ENCODE measurements at places on chromosomes 12 and 14.
A peak's percentile ranks its signal among the peaks of the same experiment; 100 is the strongest.

DNA sequence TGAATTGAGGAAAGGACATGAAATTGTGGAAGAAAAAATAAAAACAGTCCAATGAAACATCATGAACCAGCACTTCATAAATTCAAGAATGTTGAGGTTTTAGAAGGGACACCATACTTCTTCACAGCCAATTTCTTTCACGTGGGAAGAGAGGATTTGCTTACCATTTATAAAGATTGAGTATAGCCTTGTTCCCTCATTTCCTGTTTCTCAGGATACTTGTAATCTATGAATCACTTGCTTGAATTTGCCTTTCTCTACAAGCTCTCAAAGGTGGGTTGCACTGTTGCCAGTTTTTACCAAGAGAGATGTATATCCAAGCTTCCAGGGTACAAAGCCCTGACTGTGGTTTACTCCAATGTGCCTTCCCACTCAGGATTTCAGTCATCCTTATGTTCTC, 116.1 kb downstream of the DUSP6 start:
- no peak for DNase-seq

- DNase-seq: no peak
Measured at GRCh38 chr14:55129428-55130195, 560 bp downstream of the LGALS3 start.

GRCh38 chr14:95480109-95480886, 36.2 kb downstream of the SYNE3 start:
- DNase-seq: no peak

DNA sequence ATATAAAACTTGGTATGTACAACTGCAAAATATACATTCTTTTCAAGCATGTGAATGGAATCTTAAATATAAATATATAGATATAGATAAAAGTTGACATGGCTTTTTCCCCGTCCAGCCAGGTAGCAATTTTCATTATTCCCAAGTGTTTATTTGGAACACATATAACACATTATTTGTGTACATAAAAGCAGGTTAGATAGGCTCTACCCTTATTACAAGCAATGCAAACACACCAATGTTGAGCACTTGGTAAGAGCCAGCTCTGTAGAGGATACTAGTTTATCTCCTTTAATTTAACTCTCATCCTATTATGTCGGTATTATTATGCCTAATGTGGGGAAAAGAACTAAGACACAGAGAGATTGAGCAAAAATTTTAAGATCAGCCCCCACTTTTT, 7.0 kb upstream of the INSM2 start:
- no peak for DNase-seq

DNA sequence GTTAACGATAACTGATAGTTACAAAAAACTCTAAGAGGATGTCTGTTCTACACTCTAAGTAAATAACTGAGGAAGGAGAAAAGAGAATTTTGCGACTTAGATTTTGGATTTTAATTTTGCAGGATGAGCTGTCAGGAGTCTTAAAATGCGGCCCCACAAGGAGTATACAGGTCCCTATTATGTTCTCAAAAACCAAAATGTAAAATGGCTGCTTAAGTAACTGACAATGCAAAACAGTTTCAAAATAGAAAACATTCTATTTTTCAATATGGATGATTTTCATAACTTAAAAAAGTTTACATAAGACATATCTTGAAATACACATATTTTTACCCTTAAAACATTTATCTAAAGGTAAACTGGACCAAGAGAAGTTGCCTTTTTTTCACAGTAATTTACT, 2.6 kb downstream of the CD69 start:
- DNase-seq: no peak

DNA sequence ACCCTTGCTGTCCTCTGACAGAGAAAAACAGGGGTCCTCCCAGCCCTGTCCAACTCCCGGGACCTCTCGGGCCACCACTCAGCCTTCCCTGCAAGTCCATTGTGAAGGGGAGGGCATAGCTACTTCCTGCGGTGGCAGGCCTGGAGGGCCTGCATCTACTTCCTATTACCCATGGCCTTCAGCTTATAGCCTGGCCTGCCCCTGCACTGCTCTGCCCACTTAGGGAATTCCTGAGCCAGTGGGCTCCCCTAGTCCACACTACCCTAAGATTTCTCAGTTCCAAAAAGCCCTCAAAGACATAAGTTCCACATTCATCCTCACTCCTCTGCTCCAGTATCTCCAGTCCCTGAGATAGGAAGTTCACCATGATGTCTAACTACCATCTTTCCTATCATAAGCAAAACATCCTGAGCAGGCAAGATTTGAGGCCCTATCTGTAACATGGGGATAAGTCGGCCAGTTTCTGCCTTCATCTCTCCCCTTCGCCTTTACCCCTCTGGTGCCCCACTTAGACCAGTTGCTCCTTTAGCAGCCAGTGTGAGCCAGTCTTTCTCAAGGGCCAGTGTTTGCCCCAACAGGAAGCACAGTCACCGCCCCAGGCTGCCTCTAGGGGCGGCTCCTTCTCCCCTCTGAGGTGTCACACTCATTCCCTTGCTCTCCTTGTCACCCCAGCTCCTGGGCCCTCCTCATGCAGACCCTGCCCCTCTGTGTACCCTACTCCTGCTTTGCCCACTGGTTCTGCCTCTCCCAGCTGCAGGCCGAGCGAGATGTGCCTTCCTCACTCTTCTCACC, 10.9 kb downstream of the HDAC7 start:
- DNase-seq: peak; percentile 25

- no peak for DNase-seq
Measured at GRCh38 chr12:5178571-5178970, 134.9 kb downstream of the KCNA5 start.

DNA sequence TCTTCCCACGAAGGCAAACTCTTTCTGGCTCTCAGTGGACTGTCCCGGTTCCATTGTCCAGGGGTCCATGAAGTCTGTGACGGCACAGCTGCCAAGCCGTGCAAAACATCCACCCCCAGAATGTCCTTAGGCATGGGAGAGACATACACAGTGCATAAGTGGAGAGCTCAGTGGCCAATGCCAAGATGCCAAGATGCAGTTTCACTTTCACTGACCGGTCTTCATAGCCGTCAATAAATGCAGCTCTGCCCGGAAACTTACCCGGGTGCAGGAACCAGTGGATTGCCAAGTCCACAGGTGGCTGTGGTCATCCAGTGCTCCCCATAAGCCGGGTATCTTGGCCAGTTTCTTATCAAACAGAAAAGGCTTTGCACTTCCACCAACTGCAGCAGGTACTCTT, 162.3 kb downstream of the PTCSC3 start:
- no peak for DNase-seq

GRCh38 chr14:55819610-55820304, 239.8 kb downstream of the KTN1 start:
- no peak for DNase-seq

GRCh38 chr12:18165422-18165871, 75.5 kb upstream of the RERGL start:
- no peak for DNase-seq

DNA sequence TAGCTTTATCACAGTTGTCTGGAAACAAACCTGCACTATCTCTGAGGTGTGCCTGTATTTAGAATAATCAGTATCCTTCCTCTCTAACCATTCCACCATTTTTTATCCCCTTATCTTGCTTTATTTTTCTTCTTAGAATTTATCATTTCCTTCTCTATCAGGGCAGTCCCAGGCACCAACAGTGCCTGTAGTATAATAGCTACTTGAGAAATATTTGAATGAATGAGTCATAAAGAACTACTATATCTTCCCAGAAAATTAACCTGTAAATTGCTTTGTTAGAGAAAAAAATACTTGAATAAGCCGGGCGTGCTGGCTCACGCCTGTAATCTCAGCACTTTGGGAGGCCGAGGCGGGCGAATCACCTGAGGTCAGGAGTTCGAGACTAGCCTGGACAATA, 21.2 kb upstream of the FOXJ2 start:
- no peak for DNase-seq

DNA sequence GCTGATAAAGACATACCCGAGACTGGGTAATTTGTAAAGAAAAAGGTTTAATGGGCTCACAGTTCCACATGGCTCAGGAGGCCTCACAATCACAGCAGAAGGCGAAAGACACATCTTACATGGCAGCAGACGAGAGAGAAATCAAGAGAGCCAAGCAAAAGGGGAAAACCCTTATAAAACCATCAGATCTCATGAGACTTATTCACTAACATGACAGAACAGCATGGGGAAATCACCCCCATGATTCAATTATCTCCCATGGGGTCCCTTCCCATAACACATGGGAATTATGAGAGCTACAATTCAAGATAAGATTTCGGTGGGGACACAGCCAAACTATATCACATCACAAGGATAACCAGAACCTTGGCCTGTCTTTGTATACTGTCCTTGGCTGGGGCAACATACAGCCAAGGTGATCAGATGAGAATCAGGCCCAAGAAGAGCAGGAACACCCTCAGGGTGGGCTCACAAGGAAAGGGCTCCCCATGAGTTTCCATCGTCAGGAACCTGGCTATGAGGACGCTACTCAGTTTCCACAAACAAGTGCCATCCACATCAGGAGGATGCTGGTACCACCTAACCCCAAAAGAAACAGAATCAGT, 152.7 kb downstream of the FOXN3 start:
- DNase-seq: no peak

DNA sequence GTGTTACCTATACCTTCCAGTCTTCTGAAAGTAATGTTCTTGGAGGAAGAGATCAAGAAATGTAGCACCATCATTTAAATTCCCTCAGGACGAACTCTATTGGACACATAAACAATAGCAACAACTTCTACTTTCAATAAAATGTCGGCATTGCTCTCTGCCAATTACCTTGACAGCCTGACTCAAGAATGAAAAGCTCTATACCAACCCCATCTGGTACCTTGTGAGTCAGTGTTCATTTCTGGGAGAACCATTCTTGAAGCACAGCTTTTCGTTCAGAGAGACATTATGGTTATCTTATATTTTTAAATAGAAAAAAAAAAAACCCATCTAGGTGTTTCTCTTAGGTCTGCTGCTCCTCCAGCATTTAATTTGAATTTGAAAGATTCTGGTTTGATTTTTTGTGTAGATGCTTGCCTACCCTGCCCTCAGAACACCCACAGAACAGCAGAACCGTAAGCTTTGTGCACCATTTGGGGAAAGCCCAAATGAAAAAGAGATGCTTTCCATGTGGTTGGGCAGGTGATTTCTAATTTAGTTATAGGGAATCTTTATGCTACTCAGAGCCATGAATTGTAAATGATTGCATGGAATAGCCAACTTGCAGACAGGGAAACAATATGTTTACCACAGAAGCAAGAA, 156.0 kb downstream of the SAMD4A start:
- no peak for DNase-seq

DNA sequence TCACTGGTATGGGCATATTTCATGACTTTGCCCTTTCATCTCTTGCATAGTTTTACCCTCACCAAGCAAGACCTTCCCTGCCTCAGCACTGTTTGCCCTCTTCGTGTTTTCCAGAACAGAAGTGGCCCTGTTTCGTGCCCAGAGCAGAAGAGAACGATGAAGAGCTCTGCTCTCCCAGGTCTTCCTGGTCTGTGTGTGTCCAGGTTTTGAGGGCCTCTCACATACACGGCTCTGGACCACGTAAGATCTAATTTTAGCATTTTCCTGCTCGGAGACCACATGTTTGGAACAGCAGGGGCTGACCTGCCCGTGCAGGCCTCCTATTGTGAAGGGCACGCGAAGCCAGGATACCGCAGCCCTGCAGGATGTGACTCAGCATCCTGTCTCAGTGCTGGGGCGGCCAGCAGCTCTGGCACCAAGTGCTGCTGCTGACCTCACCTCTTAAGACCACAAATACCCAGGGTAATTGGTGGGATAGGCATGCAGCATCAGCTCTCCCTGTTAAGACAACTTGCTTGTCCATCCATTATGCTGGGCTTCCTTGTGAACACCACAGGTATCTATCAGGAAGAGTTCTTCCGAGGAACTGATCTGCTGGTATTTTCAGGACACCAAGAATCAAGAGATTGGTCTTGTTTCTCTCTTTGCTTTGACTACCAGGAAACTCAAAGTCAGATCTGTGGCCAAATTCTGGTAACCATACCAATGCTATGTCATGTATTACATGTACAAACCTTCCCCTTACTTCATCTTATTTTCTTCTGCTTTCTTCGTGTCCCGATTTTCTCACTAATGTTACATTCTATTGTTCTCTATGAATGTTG, 19.0 kb downstream of the SSH1 start:
- no peak for DNase-seq

DNA sequence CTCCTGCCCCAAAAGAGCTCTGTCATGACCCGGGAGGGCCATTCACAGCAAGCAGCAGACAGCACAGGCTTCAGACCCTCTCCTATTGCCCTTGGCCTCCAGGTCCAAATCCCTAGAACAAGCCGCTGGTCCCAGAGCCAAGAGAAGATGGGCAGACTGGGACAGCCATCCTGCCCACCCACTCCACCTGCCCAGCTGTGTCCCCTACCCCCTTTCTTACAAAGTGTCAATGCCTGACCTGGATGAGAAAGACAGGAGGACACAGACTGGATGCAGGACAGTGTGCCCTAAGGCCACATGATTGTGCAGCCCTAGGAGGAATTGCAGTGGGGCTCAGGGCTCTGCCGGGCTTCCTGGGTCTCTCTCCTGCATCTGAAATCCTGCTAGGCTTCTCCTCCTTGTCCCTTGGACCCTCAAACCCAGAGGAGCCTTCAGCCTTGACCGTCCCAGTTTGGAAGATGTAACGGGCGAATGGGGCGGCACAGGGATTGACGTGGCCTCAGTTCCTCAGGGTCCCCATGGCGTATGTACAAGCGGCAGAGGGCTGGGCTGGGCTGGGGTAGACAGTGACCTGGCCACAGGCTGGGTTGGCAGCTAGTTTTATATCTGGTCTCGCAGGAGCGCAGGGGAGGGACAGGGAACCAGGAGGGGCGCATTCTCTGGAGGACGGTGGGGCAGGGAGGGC, 27.1 kb upstream of the BCDIN3D start:
- no peak for DNase-seq

DNA sequence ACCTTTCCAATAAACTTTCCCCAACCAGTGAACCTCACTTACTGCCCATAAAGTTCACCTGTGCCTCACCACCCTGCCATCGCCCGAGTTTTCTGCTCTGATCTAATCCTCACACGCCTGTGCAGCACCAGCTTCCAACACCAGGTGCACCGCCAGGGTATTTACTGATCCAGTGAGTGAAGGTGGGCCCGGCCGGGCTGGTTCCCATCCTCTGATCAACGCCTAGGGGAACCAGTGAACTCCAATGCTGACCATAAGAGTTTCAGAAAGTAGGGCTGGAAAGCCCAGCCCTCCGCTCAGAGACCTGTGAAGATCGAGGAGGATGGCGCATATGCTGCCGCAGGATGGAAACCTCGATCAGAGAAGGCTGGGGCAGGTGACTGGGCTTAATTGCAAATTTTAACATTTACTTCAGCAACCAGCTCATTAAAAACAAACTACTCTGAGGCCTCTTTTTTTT, 685 bp upstream of the MYL6B start:
- DNase-seq: peak; percentile 48

- no peak for DNase-seq
Measured at GRCh38 chr12:22609501-22609900, 15.5 kb upstream of the ETNK1 start.

GRCh38 chr14:49939884-49940510, 47.1 kb downstream of the ARF6 start:
- DNase-seq: no peak

DNA sequence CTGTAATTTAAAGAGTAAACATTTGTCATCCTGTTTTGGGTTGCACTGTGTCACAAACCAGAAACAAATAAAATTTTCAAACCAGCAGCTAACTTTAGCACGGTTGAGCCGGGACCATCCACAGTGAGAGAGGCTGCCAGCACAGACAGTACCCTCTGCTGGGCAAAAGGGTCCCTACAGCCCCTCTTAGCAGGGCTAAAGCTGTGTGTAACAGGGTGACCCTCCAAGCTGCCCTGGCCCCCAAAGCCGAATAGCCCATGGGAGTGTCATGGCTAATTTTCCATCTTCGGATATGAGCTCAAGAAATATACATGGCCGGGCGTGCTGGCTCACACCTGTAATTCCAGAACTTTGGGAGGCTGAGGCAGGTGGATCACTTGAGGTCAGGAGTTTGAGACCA, 157.1 kb upstream of the GRIN2B start:
- DNase-seq: no peak

All from effector CD8-positive, alpha-beta T cell (primary cell).